ENCODE measurements at places on chromosomes 12 and 14.

GRCh38 chr12:77940011-77940423, 109.3 kb downstream of the NAV3 start:
- DNase-seq, result no peak

DNA sequence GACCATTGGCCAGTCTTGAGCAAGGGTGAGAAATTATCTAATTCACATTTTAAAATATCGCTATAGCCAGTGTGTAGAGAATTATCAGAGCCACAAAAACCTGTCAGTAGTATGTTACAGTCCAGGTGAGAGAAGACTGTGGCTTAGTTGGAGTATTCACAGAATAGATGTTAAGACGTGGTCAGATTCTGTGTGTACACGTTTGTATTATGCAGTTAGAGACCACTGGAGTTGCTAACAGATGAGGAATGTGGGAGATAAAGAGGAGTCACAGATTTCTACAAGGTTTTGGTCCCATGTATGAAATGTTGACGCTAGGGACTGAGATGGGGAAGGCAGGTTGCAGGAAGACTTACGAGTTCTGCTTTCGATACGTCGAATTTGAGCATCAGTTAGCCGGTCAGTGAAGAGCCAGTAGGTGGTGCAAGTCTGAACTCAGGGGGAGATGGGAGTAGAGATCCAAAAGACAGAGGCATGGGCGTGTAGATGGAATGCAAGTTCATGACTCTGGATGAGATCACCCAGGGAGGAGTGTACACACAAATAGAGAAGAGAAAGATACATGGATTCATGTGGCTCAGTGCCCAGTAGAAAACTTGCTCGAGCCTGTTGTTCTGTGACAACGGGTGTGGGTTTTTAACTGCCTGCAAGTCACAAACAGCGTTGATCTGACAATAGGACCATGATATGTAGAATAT, 114.8 kb upstream of the FLRT2 start:
- DNase-seq, result no peak

DNA sequence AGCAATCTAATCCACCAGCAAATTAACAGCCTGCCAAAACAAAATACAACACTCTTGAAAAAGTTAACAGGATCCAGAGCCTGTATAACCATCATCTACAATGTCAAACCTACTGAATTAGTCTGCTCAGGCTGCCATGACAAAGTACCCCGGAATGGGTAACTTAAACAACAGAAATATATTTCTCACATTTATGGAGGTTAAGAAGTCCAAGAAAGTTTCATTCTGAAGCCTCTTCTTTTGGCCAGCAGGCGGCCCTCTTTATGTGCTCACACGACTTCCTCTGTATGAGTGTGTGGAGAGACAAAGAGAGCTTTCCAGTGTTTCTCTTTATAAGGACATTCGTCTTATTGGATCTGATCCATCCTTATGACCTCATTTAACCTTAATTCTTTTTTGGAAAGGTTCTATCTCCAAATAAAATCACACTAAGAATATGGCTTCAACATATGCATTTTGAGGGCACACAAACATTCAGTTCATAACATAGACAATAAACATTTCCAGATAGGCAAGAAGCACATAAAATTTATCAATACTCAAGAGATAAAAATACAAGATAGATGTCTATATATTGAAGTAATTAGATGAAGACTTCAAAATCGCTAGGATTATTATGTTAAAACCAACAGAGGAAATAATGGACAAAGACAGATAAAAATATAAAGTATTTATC, 5.9 kb upstream of the RERG start:
- no peak for DNase-seq

DNA sequence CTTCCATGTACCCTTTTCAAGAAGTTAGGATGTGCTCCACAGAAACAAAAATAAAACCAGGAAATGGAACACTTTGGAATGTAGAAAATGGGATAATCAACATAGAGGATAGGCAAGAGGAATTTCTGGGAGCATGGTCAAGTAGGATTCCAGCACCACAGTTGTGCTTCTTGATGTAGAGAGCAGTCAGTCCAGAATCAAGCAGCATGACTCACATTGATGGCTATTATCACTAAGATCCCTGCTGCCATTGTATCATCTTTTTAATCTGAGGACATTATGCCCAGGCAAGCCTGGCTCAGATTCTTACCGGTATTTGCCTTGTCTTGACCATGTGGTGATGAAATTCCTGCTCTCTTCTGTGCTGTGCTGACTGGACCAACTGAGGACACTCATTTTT, 5.7 kb downstream of the ETFRF1 start:
- no peak for DNase-seq

- no peak for DNase-seq
Observed at GRCh38 chr12:68530965-68531364, 79.7 kb upstream of the RAP1B start.

Data from stimulated activated CD8-positive, alpha-beta memory T cell treated with anti-CD3 and anti-CD28 coated beads, Interleukin-7, amount 100 ng/mL, for 1 hour (primary cell).